Activated CD8-positive, alpha-beta T cell treated with anti-CD3 and anti-CD28 coated beads for 36 hours (primary cell): ENCODE measurements at places on chromosomes 5 and 9. TPM values are rescaled to one million over a fixed set of nuclear protein-coding genes. Genes with fewer than 3 reads are reported as not detected.

Gene SPZ1
- total RNA-seq: not detected

Gene POLR1E
- 70.5 TPM for total RNA-seq

DNA sequence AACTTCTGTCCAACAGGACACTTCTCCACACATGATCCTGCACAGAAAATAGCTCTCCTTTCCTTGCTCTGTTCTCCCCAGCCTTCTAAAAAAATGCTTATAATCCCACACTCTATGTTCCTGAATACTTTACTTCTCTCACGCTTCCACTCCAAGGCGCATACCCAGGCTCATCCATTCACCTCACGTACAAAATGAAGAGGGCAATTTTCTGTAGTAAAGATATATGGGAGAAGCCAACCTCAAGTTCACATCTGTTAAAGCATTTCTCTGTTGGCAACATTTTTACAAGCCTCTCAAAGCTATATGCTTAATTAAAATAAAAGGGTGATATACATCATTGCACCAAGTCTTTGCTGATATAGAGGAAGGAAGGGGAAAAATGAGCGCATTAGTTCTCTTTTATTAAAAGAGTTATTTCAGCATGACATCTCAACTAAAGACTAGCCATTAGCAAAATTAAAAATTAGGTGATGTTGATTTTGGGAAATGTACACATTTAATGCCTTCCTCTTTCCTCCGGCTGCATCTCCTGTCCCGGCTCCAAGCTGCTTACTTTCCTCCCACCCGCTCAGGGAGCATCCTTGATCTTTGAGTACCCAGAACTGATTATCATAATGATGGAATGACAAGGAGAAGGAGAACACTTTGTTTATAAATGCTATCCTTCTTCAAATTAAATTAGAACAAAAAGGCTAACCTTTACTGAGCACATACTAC is 342.1 kb upstream of the PANK3 start:
- H3K27me3 ChIP-seq: peaks cover 34% of the 10 kb centered on the region
- H3K27ac ChIP-seq: no peak overlapping the region
- no peaks in the 10 kb centered on the region for H3K36me3 ChIP-seq

- H3K36me3 ChIP-seq: no peaks in the 10 kb centered on the region
- no peak overlapping the region for H3K27ac ChIP-seq
These were observed 13.0 kb upstream of the RIMOC1 start for GRCh38 chr5:41891066-41891707.

Gene SLC34A3
- total RNA-seq: not detected

DNA sequence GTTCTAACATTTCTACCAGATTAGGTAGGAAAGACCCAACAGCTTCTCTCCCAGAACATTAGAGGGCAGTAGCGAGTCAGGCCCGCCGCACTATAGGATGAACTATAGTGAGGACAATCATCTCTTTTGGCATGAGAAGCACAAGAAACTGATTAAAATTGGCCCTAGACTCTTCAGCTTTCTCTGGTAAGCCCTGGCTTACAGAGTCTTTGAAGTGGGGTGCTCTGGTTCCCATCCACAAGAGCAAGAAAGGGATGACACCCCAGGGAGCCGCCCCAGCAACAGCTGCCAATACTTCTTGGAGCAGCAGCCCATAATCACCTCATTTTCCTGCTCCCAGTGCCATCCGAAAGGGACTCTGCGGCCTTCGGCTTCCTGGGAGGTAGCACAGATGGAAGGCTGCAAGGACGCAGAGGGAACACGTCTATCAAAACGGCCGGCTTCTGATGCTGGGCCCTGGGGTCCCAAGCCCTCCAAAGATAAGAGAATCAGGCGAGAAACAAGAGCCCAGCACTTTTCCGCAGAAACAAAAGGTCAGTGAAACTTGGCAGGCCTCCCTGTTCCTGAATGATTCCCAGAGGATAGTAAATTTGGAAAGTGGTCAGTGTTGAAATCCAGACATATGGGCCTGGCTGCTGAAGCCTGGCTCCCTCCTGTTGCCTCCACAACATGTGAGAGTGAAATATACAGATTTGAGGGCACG is 69.3 kb downstream of the HSD17B3 start:
- peak; percentile 56 for DNase-seq
- peaks cover 43% of the 10 kb centered on the region for H3K27me3 ChIP-seq
- H3K27ac ChIP-seq: no peak overlapping the region
- H3K36me3 ChIP-seq: peaks cover 6% of the 10 kb centered on the region
- no peak overlapping the region for H3K4me3 ChIP-seq
- H3K4me1 ChIP-seq: no peaks in the 10 kb centered on the region

Gene LRRC14B
- total RNA-seq: not detected

Gene NR2F1
- not detected for total RNA-seq
